ENCODE measurements at places on chromosomes 13 and 19.

DNA sequence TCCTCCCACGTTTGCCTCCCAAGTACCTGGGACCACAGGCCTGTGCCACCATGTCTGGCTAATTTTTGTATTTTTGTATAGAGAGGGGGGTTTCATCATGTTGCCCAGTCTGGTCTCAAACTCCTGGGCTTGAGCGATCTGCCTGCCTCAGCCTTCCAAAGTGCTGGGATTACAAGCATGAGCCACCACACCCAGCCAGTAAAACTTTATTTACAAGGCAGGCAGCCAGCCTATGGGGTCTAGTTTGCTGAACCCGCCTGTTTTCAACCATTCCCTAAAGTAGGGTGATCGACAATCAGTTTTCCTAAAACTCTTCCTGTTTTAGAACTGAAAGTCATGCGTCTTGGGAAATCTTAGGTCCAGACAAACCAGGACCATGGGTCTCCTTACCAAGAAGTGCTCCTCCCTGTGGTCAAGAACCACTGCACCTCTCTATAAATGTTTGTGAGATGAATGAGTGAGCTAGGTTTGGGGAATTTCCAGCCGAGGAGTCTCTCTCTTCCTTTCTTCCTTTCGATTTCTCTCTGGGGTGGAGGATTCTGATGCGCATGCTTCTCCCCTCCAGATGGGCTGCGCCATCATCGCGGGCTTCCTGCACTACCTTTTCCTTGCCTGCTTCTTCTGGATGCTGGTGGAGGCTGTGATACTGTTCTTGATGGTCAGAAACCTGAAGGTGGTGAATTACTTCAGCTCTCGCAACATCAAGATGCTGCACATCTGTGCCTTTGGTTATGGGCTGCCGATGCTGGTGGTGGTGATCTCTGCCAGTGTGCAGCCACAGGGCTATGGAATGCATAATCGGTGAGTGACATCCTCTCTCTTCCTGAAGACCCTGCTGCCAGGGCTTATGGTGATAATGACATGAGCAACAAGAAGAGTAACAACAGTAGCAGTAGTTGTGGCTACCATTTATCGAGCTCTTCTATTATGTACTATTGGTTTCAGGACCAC is 38.7 kb downstream of the ADGRE1 start:
- peak; percentile 11 for DNase-seq

DNA sequence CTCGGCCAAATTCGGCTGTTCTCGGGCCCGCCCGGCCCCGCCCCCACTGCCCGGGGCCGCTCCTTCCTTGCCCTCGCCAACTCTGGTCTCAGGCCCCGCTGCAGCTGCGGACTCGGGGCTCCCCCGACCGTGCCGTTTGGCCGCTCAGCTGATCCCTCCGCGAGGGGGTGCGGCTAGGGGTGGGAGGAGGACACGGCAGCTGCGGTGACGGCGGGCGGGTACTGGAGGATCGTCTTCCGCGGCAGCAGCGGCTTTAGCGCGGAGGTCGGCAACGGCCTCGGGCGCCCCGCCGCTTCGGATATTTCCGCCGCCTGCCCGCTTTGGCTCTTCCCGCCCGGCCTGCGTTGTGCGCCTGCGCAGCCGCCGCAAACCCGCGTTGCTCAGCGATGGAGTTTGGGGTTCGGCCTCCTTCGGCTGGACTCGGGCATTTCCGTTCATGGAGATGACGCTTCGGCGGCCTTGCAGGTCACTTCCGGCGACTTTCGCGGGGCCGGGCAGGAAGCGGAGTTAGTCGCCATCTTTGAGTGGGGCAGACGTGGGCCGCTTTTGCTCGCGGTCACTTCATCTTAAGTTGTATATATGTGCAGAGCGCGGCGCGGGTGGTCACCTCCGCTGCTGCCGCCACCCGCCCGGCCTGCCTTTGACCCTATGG is 338 bp upstream of the UBE2M start:
- peak; percentile 98 for DNase-seq

DNA sequence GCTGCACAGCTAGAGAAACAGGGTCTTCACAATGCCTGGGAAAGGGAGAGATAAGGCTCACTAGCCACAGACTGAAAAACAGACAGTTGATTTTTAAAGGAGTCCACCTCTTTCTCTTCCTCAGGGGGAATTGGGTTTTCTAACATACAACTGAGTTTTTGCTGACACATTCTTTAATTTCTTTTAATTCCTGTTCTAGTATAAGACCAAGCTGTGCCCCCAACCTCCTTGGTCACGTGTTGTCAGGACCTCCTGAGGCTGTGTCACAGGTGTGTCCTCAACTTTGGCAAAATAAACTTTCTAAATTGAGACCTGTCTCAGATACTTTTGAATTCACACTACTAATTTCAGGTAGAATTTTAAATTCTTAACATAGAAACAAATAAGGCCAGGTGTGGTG is 12.1 kb upstream of the ZNF492 start:
- DNase-seq, result no peak

- DNase-seq, result no peak
Measured at GRCh38 chr13:113928685-113929627, 44.9 kb downstream of the C13orf46 start.

DNA sequence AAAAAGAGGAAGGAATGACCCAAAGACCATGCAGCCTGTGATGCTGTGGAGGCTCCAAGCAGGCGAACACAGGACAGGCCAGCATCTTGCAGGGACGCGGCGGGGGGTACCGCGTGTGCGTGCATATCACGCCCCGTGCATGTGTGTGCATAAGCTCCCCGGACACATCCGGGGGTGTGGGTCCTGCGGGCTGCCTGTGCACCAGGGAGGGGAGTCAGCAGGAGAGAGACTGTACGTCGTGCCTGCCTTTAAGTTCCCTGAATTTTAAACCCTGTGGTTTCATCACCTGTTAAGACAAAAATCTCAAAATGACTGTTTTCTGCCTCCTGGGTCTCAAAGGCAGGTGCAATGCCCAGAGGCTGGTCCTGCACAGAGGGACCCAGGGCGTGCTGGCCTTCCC is 16.6 kb downstream of the ADAT3 start:
- DNase-seq, result no peak

DNA sequence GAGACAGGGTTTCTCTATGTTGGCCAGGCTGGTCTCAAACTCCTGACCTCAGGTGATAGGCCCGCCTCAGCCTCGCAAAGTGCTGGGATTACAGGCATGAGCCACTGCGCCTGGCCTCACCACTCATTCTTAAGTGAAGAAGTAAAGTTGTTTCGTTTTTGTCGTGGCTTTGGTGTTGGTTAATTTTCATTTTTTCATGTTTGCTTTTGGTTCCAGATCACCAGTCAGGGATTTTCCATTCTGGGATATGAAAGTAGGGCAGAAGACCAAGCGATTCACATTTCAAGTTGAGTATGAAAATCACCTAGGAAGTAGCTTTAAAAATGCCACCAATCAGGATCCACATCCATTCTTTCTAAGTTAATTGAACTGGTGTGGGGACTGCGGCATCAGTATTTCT is 289.9 kb downstream of the DIAPH3 start:
- DNase-seq, result no peak
